ENCODE measurements at places on chromosomes 4 and X.
A peak's percentile ranks its signal among the peaks of the same experiment; 100 is the strongest.

DNA sequence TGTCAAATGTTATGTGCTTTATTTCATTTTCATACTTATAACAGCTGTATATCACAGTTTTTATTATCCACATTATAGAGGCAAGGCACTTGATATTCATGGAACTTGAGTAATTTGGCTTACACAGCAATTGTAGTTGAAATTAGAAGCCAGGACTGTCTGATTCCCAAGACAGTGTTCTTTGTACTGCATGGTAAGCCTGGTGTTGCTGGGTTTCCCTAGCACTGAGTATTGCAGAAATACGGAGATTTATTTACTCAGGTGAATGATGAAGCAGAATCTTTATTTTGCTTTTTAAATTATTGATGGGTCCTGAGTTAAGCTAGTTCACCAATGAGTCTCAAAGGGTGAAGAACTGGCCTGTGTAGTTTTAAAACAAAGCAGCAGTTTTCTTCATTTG is 70.0 kb downstream of the UGT8 start:
- DNase-seq: no peak

- DNase-seq: no peak
Measured at GRCh38 chr4:169756971-169757574, 671 bp downstream of the HPF1 start.

DNA sequence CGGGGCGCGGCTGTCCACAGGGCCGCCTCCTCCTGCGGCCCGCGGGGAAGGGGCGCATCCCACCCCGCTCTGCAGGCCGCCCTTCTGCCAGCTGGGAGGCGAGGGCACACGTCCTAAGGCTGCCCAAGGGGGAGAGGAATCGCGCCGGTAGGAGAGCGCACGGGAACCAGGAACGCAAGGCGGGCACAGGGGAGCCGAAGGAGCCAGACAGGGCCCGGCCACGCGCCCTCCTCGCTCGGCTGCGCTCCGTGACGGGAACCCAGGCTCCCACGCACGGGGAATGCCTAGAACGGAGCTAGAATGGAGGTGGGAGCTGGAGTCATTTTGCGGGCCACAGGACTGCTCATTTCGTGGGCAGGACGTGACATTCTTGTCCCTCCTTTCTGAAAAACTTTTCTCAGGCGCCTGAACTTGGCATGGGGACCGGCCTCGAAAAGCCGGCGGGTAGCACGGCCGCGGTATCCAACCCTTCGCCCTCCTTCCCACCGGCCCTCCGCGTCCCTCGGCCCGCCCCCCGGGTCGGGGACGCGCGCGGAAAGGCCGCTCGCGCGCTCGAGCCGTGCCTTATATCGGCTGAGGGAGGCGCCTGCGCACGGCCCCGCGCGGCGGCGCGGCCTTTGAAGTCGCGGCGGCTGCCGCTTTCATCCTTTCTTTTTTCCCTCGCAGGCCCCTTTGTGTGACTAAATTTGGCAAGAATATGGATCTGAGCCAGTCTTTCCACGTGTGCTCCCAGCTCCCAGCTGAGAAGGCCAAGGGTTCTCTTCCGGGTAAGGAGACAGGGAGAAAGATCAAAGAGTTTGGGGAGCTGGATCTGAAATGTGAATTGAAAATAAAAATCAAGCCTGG is 4.2 kb upstream of the LEF1 start:
- DNase-seq: peak; percentile 58

DNA sequence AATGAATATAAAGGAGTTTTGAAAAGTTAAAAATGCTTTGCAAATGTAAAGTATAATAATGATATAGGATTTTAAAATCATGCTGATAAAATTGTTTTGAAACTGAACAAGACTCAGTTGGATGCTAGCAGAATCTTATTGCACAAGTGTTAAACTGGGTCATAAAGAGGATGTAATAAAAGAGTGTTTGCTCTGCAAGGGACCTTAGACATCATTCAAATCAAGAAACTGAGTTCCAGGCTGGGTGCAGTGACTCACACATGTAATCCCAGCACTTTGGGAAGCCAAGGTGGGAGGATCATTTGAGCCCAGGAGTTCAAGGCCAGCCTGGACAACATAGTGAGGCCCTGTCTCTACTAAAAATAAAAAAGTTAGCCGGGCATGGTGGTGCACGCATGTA is 27.5 kb upstream of the DUSP21 start:
- DNase-seq: no peak

DNA sequence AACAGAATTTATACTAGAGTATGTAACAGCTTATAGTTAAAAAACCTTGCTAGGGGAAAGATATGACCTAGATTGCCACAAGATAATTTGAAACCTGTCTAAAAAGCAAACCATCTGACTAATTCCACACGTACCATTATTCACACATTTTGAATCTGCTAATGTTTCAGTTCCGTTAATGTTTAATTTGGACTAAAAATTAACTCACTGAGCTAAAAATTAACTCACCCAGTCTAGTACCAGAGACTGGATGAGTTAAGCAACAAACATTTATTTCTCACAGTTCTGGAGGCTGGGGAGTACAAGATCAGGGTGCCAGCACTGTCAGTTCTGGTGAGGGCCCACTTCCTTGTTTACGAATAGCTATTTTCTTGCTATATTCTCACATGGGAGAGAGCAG is 231.5 kb upstream of the DIAPH2 start:
- no peak for DNase-seq

DNA sequence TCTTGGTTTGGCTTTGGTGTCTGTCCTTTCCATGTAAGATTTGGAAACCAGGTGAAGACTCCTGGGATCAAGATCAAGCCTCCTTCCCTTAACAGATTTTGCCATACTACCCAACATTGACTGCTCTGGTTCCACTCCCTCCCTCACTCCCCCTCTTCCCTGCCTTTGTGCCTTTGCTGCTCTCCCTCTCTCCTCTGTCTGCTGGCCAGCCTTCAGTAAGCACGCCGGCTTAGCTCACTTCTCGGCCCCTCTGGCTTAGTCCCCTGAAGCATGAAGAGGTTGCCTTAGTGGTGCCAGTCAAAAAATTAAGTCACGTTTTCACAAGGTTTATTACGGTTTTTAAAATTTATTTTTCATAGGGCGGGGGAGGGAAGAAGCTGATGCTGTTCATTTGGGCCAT is 6.0 kb downstream of the GRIA3 start:
- DNase-seq: no peak

DNA sequence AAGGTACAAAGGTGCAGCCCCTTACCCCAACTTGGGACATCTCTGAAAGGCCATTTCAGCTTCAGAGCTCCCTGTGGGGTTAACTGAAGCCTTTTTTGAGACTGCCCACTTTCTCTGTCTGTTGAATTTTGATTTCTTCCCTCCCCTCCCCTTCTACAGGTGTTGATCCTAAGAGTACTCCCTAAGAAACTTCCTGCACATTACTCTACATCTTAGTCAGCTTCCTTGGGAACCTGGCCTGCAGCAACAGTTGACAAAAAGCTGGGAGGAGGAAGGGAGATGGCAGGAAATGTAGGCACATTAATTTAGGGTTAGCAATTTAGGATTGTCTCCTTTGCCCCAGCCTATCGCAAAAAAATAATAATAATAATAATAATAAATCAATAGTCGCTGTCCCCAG is 1.2 kb upstream of the IDS start:
- DNase-seq: no peak

DNA sequence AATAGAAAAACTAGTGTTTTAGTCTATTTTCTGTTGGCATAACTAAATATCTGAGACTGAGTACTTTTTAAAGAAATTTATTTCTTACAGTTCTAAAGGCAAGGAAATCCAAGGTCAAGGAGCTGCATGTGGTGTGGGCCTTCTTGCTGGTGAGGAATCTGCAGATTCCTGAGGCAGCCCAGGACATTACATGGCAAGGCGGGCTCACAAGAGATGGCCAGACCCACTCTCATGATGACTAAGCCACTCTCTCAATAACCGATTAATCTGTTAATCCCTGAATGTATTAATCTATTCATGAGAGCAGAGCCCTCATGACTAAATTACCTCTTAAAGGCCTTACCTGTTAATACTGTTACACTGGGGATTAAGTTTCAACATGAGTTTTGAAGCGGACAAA is 340.8 kb downstream of the GRXCR1 start:
- no peak for DNase-seq

GRCh38 chr4:142339053-142339452 is 507.0 kb downstream of the INPP4B start:
- DNase-seq: no peak

DNA sequence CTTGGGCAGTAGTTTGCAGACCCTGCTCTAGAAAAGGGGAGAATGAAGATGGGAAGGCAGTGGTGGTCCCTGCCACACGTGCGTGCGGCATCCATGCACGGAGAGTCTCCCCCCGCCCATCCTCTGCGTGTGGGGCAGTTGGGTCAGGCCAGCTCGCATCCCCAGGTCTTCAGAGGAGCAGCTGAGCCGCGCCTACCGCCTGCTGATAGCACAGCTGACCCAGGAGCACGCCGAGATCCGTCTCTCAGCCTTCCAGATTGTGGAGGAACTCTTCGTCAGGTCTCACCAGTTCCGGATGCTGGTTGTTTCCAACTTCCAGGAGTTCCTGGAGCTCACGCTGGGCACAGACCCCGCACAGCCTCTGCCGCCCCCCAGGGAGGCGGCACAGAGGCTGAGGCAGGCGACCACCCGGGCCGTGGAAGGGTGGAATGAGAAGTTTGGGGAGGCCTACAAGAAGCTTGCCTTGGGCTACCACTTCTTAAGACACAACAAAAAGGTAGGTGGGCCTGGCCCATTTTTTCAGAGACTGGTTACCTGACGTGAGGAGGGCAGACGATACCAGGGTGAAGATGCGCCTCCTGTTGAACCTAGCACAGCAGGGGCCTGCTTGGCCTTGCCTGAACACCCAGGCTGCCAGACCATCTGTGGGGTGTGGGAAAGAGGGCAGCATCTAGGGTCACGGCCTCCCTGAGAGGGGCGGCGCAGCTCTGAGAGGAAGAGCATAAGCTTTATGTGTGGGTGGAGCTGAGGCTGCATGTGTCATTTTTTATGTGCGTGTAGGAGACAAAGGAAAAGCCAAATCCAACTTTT is 2.6 kb downstream of the UVSSA start:
- DNase-seq: no peak

DNA sequence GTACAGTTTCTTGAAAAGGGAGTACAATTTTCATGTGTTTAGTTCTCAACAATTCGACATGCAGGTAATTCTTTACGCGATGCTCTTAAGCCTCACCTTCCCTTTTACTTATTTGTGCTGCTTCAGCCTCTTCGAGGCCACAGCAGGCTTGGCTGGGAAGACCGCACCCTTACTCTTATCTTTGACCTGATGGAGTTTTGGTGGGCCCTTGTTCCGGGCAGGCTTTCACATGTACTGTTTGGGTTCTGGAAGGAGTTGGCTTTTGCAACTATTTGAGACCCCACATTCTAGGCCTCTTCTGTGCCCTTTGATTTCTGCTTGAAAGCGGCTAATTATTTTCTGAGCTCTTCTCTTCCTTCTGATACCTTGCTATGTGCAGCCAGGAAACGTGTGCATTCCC is 60.2 kb downstream of the FAM193A start:
- DNase-seq: no peak

DNA sequence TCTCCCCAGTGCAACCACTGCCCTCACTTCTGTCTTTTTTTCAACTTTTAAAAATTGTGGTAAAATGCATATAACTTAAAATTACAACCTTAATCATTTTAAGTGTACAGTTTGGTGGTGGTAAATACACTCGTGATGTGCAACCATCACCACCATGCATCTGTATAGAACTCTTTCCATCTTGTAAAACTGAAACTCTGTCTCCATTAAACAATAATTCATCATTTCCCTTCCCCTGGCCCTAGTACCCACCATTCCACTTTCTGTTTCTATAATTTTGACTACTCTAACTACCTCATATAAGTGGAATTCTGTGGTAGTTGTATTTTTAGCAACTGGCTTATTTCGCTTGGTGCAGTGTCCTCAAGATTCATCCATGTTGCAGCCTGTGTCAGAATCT is 6.8 kb upstream of the CTBP1 start:
- DNase-seq: no peak

- DNase-seq: no peak
Measured at GRCh38 chr4:108311313-108311712, 142.6 kb upstream of the LEF1 start.

- DNase-seq: no peak
Measured at GRCh38 chr4:139167774-139168444, 9.1 kb downstream of the ELF2 start.

GRCh38 chr4:144291164-144291563 is 150.6 kb upstream of the GYPA start:
- DNase-seq: no peak

DNA sequence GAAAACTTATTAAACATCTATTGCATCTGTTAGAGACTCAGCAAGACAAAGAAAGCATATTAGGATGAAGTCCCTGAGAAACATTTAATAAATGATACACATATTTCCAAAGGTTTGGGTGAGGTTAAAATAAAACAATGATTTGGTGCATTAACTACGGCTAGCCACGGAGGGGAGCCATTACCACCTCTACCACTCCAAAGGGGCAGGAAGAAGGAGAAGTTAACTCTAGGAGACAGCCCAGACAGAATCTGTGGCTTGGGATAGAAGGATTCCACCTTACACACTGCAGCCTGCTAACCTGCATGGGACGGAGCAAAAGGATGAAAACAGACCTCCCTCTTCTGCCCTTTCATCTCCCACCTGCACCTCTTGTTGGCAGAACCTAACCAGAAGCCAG is 189.1 kb upstream of the C1QTNF7 start:
- DNase-seq: peak; percentile 30

DNA sequence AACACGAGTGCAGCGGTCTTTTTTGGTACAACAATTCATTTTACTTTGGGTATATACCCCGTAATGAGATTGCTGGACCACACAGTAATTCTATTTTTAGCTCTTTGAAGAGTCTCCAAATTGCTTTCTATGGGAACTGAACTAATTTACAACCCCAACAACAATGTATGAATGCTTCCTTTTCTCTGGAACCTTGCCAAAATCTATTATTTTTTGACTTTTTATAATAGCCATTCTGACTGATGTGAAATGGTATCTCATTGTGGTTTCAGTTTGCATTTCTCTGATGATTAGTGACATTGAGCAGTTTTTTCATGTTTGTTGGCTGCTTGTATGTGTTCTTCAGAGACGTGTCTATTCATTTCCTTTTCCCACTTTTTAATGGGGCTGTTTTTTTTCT is 240.8 kb downstream of the STK32B start:
- DNase-seq: no peak

GRCh38 chr4:110533590-110533910 is 57.6 kb downstream of the ENPEP start:
- DNase-seq: no peak

- DNase-seq: no peak
Measured at GRCh38 chrX:13808293-13808692, 8.6 kb downstream of the GPM6B start.

GRCh38 chrX:250965-251364 is 30.2 kb upstream of the PLCXD1 start:
- no peak for DNase-seq

DNA sequence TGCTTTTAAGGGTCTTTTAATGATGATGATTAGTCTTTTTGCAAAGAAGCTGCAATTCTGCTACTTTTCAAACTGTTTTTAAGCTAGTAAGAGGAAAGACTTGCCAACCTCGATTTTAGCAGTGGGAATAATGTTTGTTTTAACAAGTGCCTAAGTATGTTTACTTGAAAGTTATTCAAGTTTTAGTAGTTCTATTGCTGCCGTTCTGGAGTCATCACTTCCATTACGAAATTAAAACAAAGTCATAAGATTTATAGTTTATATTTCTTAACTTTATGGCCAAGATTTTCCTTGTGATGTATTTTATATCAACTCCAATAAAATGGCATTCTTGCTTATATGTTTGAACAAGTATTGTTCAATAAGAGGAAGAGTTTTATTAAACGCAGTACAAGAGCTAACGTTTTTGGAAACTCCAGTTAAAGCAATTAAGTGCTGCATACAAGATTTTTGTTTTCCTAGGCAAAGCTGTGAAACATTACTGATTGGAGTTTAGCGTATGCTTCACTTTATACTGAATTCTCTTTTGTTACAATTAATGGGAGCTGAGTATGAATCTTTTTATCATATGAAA is 211.3 kb downstream of the TENM3 start:
- DNase-seq: no peak

Data from neuronal stem cell (in vitro differentiated cells).